ENCODE measurements at places on chromosomes 16 and 17.

DNA sequence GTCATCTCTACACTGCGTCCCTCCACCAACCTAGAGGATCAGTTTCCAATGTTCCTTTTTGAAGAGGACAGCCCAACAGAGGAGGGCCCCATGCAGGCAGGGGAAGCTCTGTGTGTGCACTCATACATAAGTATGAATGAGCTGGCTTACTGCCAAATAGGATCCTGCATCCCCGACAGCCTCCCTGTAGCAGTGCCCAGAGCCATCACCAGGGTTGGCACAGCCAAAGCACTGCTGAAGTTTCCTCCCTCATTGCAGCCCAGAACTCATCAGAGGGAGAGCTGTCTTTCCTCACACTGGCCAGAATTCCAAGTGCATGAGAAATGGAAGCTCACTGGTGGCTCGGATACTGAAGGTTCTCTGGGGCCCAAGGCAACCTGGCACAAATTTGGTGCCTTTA lies 114.4 kb downstream of the ASIC2 start:
- no peak for DNase-seq

- no peak for DNase-seq
Measured at GRCh38 chr16:63856537-63856936, 1265.3 kb downstream of the CDH11 start.

DNA sequence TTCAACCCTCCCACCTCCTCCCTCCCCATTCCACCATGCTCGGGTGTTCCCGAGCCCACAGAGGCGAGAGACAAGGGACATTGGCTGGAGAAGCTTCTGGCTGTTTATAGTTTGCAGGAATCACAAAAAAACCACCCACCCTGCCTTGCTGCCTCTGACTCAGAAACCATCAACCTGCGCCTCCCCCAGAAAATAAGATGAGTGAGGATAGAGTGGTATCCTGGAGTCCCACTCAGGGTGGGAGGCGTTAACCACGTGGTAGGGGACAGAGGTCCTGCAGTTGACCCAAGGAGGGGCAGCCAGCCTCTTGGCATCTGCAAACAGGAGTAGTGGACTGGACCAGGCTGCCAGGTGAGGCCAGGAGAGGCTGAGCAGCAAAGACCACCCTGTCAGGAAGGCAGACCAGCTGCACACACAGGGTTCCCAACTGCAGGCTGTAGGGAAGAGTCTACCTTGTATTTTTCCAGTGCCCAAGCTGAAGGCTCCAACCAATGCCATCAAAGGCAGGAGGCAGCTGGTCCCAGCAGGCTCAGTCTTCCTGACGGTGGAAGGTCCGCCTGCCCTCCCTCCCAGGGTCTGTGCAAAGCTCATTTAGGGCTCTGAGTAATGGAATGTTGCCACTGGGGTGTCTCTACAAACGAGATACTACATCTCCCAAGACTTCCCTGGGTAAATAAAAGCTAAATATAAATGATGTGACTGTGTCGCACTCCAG lies 201.5 kb upstream of the TNRC6C start:
- no peak for DNase-seq

GRCh38 chr17:57463103-57463885 lies 207.0 kb downstream of the MSI2 start:
- DNase-seq: peak; percentile 90

DNA sequence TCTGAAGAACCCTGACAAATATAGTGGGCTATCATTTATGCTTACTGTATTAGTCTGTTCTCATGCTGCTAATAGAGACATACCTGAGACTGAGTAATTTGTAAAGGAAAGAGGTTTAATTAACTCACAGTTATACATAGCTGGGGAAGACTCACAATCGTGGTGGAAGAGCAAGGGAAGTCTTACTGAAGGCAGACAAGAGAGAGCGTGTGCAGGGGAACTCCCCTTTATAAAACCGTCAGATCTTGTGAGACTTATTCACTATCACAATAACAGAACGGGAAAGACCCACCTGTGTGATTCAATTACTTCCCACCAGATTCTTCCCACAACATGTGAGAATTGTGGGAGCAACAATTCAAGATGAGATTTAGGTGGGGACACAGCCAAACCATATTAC lies 526.8 kb upstream of the GOT2 start:
- no peak for DNase-seq

DNA sequence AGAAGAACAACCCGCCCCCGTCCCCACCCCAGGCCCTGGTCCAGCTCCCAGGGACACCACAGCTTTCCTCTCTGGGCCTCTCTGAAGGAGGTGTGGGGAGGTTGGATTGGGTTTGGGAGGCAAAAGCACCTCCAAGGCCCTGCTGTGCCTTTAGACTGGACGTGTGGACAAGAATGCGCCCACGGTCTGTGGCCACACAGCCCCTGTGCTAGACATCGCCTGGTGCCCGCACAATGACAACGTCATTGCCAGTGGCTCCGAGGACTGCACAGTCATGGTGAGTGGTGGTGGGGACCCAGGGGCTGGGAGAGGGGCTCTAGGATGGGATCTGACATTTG lies 3.0 kb downstream of the CORO1A start:
- DNase-seq: no peak

DNA sequence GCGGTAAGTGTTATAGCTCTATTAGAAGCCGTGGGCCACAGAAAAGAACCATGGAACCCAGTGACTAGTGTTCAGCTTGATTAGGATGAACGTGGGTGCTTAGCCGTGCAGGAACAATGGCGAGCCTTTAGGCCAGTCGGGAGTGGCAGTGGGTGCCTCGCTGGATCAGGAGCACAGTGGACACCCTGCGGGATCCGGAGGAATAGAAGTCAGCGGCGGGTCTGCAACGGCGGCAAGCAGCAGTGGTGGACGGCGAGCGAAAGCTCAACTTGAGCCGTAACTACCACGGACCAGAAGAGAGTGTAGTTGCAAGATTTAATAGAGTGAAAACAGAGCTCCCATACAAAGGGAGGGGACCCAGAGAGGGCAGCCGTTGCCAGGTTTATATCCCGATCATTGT lies 37.3 kb upstream of the CDH15 start:
- no peak for DNase-seq

DNA sequence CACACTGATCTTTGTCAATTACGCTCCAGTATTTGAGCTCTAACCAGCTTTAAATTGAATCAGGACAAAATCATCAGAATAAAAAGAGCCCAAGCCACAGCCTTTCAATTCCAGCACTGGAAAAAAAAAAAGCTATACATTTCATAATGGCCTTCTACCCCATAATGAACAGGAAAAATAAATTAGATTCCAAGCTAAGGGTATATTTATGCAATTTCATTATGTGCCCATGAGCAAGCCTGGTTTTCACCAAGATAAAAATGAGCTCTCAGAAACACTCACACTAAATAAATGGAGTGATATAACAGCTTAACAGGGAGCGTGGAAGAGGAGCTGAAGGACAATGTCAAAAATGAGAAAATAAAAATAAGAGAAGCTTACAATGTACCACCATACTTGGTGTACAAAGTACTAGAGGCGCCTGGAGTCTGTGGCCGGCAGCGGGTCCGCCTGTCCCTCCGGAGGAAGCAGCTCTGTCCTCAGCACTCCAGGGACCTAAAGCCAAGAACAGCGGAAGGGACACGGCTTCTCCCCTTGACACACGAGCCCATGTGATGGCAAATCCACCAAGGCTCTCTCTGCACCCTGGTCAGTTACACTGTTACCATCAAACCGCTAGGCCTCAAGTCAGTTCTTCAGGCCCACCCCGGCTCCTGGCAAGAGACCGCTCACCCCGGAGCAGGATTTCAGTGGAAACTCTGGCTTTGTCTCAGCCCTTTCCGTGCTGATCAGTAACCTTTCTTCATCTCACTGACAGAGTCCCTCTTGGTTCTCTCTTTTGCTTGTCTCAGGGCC lies 69.6 kb downstream of the RBFOX3 start:
- no peak for DNase-seq

DNA sequence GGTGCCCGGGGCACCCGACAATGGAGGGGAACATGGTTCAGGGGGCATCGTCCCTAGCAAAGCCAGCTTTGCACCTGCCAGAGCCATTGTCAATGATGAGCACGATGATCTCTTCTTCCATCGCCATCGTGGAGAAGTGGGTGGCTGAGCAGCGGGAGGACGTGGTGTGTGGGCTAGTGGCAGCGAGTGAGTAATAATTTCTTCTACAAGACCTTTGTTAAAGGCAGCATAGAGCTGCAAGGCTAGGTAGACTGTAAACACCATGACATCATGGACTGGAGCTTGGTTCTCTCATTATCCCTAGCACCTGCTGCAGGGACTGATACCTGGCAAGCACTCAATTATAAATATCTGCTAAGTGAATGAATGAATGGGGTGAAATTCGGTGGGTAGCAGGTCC lies 6.7 kb upstream of the HEATR3 start:
- DNase-seq: no peak

GRCh38 chr16:3637371-3637923 lies 17.0 kb upstream of the DNASE1 start:
- peak; percentile 36 for DNase-seq

- DNase-seq: no peak
Measured at GRCh38 chr17:75615301-75615700, 17.9 kb upstream of the SMIM5 start.

GRCh38 chr17:29158096-29158487 lies 22.1 kb downstream of the MYO18A start:
- no peak for DNase-seq

GRCh38 chr17:31297090-31297489 lies at the start of gene OMG:
Gene OMG (minus strand): TSS chr17:31297239. CDS start chr17:31296331, 908 bp downstream.
- no peak for DNase-seq

DNA sequence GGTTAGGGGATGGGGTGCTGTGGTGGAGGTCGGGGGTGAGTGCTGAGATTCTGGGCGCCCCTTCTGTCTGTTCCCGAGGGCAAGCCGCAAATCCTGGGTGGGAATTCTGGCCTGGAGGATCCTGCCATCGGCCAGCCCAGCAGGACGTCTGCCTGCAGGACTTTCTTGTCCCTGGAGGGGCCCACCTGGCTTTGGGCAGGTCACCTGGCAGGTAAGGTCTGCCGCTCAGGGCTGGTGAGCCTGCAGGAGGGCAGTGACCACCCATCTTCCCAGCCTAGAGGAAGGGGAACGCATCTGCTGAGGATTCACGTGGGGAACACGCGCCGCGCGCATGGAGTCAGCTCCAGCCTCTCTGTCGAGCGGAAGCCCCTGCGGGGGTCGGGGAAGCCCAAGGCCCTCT lies 5.4 kb downstream of the RNF222 start:
- no peak for DNase-seq

Data from fibroblast of skin of abdomen (primary cell).